ENCODE measurements at places on chromosomes 12 and 14.

DNA sequence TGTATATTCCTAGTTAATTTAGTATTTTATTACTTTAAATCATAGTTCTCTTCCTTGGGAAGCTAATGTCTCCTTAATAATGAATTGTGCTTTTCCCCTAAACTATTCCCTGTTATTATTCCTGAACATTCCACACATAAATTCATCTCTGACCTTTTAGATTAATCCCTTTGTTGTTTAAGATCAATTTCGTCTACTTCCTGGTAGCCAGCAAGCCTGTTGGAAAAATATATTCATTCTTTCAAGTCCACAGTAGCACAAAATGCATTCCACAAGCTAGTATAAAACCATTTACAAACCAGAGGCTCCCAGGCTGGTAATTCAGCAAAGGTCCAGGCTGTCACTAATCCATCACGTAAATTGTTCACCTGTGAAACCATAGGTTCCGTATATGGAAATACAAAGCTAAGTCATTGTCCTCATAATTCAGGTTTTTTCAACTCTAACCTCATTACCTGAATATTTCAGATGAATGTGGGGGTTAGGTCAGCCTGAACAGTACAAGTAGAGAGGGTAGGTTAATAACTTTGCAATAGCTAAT lies 232.7 kb downstream of the SEC23A start:
- DNase-seq = no peak

GRCh38 chr12:43241986-43242385 lies 310.0 kb downstream of the ADAMTS20 start:
- no peak for DNase-seq

DNA sequence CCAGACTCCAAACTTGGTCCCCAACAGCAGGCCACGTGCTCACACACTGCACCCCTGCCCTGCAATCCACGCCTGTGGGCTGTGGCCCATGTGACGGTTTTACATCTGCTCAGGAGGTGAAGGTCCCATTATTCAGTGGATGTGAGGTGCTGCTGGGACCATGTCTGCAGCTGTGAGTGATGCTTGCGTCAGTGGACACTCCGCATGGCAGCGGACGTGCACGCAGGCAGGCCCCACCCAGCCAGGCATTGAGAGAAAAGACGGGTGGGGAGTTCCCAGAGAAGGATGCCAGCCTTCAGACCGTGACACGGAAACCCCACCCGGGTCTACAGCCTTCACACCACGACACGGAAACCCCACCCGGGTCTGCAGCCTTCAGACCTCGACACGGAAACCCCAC lies 67.6 kb downstream of the NOC4L start:
- no peak for DNase-seq

DNA sequence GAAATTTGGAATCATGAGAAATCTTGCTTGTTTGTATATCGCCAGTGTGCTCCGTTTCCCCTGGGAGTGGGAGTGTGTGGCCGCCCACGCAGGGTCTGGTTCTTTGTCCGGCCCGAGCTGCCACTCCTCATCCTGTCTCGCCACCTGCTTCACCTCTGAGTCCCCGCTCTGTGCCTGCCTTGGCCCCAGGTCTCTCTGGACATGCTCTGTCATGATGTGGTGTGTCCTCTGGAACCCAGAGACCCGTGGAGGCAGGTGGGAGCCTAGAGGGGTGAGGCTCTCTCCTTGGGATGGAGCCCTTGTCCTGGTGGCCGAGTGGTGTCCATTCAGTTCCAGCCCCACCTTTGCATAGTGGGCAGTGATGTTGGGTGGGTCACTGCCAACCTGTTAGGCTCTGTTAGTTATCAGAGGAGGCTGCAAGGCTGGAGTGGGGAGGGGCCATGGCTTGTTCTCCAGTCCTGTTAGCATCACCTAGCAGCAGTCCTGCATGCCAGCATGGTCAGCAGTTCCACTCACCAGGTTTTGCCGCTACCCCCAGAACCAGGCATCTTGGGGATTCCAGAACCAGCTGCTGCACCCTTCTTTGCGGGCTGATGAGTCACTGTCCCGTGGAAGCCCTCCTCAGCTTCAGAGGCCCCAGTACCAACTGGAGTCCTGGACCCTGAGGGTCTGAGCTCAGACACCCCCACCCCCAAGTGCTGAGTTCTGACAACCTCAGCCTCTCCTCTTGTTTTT lies 76.5 kb downstream of the EP400 start:
- DNase-seq = no peak

GRCh38 chr12:82973592-82973991 lies 286.9 kb downstream of the TMTC2 start:
- no peak for DNase-seq
